ENCODE measurements at places on chromosomes 4 and X.

DNA sequence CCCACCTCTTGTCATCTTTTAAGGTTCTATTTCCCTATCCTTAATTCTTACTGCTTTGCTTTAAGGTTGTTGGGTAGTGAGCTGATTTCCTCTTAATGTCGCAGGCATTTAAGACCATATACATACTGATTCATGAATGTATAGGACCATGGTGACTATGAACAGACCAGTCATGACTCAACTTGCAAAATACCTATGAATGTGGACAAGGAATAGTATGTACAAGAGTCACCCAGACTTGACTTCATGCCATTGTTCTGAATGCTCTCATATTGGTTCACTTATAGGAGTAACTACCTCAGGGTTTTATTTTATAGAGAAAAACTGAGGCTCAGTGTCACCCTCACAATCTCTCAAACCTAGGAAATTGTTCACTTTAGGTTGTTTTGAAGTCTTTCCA lies 44.3 kb downstream of the CCNG2 start:
- DNase-seq: no peak

DNA sequence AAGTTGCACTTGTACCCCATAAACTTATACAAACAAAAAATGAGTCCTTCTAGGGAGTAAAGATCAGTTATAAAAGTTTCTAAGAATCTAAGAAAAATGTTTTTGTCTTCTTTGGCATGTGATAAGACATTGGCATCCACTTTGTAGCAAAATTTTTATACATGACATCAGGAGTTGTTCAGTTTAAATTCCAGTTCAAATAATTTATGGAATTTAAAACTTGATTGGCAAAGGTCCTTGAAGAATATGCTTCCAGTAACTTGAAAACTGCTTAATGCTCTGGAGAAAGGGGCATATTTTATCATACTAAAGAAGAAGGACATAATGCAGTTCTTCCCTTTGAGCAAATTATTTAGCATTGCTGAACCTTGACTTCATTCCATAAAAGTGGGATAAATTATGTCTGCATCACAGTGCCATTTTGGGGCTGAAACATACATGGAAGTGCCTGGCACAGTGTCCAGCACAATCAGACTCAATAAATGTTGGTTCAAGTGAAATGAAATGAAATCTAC lies 163.3 kb upstream of the IL15 start:
- no peak for DNase-seq

DNA sequence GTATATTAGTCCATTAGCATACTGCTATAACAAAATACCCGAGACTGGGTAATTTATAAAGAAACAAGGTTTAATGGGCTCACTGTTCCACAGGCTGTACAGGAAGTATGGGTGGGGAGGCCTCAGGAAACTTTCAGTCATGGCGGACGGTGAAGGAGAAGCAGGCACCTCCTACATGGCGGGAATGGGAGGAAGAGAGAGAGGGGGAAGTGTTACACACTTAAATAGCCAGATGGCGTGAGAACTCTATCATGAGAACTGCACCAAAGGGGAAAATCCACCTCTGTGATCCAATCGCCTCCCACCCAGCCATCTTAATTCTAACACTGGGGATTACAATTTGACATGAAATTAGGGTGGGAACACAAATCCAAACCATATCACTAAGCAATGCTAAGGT lies 98.9 kb upstream of the SH3RF1 start:
- no peak for DNase-seq

DNA sequence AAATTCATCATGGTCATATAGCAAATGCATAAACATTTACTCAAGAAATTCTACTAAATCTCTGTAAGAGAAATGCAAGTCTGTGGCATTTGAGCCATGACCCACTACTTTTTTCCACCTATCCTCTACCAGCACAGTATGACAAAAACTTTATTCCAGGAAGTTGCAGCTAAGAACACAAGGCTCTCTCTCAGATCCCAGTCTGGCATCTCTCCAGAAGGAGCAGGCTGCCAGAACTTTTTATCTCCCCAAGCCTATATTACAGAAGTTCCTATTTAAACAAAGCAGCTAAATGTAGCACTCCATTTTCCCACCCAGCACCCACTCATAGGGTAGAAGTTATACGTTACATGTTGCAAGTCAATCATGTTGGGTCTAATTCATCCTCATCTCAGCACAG lies 49.3 kb upstream of the EPGN start:
- no peak for DNase-seq

GRCh38 chrX:30938295-30938694 lies 49.2 kb upstream of the TAB3 start:
- no peak for DNase-seq

- no peak for DNase-seq
Measured at GRCh38 chr4:2332976-2333319, 71.0 kb upstream of the MXD4 start.

- no peak for DNase-seq
Measured at GRCh38 chrX:155262970-155263754, 1.1 kb downstream of the RAB39B start.

All from GM03348 (cell line).